ENCODE measurements at places on chromosomes 5 and 9. TPM values are rescaled to one million over a fixed set of nuclear protein-coding genes. Genes with fewer than 3 reads are reported as not detected.
A peak's percentile ranks its signal among the peaks of the same experiment; 100 is the strongest.

GRCh38 chr5:173114536-173114935, 29.8 kb upstream of the BNIP1 start:
- peak; percentile 88 for DNase-seq

ADAMTS19 gene
- total RNA-seq = not detected

DNA sequence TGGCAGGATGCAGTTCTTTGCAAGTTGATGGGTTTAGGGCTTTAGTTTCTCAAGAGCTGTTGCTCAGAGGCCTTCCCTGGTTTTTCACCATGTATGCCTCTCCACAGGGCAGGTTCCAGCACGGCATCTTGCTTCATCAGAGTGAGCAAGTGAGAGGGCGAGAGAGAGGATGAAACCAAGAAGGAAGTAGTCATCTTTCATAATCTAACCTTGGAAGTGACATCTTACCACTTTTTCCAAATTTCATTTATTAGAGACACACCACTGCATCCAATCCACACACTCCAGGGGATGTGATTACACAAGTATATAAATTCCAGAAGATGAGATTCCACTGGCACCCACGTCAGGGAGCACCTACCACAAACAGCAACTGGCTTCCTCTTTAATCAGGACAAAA, 294.4 kb downstream of the MARCHF11 start:
- DNase-seq = no peak

GRCh38 chr5:73459366-73459765, 10.8 kb upstream of the FOXD1 start:
- no peak for DNase-seq

PPP2R2B gene
- not detected for total RNA-seq

GRCh38 chr5:37804401-37804800, 35.4 kb downstream of the GDNF start:
- no peak for DNase-seq

GRCh38 chr5:91070761-91071550, 312.2 kb downstream of the ARRDC3 start:
- DNase-seq = no peak

CCL19 gene
- not detected for total RNA-seq

- peak; percentile 5 for DNase-seq
Measured at GRCh38 chr9:38727497-38728001, 7.6 kb upstream of the FAM240B start.

DNA sequence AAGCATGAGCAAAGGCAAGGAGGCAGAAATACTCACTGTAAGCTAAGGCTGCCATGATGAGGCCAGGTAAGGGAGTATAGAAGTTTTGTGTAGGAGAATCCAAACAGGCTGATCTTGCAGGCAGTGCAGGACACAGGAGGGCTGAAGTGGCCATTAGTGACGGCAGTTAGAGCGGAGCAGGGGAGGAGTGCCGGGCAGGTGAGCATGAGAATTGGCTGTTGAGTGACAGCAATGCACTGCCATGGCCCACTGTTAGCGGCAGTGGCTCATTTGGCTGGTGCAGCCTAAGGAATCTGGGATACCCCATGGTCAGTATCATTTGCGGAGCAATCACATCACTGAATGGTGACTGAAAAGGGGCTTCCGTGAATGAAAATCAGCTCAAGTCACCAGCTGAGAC, 22.8 kb downstream of the RGS3 start:
- no peak for DNase-seq

CCL27 gene
- not detected for total RNA-seq

DNA sequence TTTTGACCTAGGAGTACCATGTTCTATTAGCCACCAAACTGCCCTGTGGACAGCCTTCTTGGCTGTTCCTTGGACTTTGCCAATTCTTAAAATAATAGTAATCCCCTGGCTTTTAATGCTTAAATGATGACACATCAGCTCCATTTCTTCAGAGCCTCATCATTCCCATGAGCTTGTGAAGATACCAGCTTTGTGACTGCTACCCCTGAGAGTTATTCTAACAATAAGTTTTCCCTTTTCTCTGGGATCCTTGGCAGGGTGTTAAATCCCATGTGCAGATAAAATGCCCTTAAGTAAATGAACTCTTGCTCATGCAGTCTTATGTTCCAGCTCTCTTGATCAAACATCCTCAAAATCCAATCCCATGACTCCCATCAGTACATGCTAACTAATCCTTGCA, 415.3 kb downstream of the CETN3 start:
- DNase-seq = no peak

DNA sequence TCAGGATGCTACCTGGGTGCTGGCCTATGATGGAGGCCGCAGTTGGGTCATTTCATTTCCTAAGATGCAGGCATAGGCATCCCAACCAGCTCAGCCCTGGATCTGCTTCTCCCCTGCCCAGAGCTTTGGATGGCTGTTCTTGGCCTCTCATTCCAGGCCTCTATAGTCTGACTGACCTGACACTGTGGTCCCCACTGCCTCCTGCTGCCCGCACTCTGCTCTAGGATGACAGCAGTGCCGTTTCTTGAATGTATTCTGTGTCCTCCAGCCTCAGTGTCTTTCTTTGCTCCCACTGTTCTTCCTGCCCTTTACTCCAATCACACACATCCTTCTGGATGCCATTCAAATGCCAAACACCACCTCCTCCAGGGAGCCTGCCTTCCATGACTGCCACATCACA, 235.7 kb downstream of the HSPA4 start:
- peak; percentile 48 for DNase-seq

NPDC1 gene
- total RNA-seq = 14.4 TPM

DNA sequence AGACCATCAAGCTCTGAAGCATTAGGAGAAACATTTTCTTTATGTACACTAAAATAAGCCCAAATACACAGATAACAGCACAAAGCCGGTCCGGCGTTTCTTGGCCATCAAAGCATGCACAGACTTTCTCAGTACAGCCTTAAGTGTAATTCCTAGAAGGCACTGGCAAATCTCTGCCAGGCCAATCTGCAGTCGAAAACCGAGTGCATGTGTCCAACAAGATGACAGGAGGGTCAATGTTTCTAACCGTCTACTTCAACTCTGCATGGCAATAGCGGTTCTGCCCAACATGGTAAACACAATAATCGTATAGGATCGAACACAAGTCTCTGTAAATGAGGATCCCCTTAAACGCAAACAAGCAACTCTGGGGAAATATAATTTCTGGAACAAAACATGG, 1.1 kb downstream of the ARL15 start:
- peak; percentile 7 for DNase-seq

- DNase-seq = no peak
Measured at GRCh38 chr5:76083555-76084495, 642 bp downstream of the SV2C start.

HSPB3 gene
- total RNA-seq = not detected

- DNase-seq = no peak
Measured at GRCh38 chr5:89697581-89697980, 712.0 kb downstream of the CETN3 start.

GRCh38 chr5:139841549-139841948, 45.9 kb downstream of the PSD2 start:
- DNase-seq = no peak

GRCh38 chr5:156178117-156178516, 148.8 kb upstream of the SGCD start:
- no peak for DNase-seq

DNA sequence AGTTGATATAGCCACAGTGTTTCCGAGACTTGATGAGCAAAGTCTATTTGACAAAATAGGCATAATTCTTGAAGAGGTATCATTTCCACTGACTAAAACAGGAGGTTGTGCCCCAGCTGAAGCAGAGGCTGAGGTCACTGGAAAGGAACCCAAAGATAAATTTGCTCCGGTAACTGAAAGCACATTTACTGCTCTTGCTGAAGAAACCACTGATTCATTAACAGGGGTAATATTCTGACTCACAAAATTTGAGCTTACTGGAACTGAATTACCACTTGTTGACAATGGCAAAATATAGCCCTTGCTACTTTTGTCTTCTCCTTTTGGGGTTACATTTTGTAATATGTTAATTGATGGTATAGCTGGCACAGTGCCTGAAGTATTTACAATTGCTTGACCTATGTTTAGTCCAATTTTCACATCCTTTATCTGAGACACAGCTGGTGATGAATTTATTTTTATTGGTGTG, 30.2 kb downstream of the MLANA start:
- no peak for DNase-seq

DNA sequence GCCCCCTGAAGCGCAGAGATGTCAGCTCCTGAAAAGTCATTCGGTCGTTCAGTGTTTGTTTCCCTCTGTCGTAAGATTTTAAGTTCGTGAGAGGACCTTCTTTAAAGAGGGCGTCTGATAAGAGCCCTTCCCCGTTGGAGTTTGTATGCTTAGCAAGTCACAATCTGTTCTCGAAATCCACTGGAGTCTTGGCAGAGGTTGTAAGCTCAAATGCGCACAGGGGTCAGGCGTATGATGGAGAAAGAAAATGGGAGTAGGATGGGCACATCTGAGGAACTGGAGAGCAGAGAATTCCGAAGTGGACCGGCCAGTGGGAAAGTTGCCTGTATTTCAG, 710 bp downstream of the HSD17B4 start:
- DNase-seq = peak; percentile 14

GRCh38 chr9:91060520-91061343, 259.1 kb downstream of the SYK start:
- DNase-seq = peak; percentile 98

MYO10 gene
- total RNA-seq = 76.5 TPM

ANGPTL2 gene
- 7.7 TPM for total RNA-seq

C7 gene
- 0.51 TPM for total RNA-seq

TAF11L4 gene
- total RNA-seq = not detected

DNA sequence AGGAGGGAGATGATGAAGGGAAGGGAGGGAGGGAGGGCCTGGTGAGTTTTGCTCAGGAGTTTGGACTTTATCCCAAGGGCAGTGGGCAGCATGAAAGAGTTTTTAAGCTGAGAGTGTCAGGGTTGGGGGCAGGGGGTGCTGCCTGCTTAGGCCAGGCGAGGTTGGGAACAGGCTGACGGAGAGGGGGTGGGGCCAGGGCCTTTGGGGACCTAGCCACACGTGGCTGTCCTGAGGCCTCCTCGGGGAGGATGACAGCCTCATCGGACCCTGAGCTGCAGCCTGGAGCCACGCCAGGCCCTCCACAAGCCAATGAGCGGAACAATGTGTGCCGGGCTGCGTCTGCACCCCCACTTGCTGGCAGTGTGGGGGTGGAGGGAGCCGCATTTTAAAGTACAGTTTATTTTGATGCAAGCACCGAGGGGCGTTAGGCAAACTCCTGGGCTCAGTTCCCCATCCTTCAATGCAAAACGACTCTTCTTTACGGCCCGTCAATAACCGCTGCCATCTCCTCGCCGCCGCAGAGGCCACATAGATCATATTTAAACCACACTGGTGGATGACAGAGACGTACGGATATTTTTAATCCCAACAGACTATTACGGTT, 5.3 kb upstream of the RXRA start:
- DNase-seq = no peak

GRCh38 chr5:172688349-172689217, 47.5 kb downstream of the NEURL1B start:
- no peak for DNase-seq

TAF11L5 gene
- total RNA-seq = not detected

- no peak for DNase-seq
Measured at GRCh38 chr5:5246736-5247135, 106.6 kb downstream of the ADAMTS16 start.

DNA sequence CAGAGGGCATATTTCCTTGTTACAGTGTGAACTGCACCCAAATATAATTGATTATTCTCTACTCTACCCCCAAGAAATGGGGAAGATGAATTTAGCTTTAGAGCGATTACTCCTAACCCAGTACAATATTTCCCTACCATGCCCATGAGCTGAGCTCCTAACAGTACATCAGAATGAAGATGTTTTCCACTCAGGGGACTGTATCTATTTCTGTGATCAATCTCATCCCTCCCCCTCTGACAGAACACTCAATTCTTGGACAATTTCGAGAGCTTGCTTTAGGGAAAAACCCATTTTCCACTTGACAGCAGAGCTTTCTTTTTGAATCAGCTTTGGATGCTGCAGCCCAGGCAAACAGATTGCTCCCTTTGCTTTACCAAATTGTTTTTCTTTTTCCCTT, 24.7 kb upstream of the TEX48 start:
- DNase-seq = no peak

- DNase-seq = no peak
Measured at GRCh38 chr9:71549023-71549422, 219.3 kb downstream of the CEMIP2 start.

- DNase-seq = no peak
Measured at GRCh38 chr5:132423438-132423898, 54.0 kb downstream of the SLC22A5 start.

DNA sequence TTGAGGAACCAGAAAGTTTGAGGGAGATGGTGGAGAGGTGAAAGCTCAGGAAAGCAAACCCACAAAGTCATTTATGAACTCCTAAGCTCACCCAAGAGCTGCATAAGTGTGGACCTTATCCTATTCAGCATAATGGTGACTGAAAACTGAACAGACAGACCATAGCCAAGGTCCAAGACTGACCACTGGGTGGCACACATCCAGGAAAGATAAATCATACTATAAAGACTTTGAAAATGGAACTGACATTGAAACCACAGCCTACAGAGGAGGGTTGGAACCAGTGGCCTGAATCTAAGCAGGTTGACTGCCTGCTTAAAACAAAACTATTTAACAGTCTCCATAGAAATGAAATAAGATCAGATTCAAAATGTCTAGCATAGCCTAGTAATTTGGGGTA, 121.0 kb upstream of the RGS7BP start:
- DNase-seq = peak; percentile 52

- DNase-seq = peak; percentile 54
Measured at GRCh38 chr9:121399883-121400607, 30.0 kb upstream of the STOM start.

DNA sequence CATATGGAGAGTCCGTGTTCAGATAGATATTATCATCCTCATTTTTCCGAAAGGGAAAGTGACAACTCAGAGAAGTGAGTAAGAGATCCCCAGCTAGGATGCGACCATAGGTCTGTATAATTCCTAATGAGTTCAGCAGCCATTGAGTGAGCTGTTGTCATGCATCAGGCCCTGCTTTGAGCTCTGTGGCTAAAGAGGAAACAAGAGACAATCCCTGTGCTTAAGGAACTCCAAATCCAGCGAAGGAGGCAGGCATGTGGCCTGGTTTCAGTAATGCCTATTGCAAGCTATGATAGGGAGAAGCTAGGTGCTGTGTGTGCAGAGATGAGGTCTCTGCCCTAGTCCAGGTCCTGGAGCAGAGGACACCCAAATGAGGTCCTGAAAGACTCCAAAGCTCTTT, 192.8 kb downstream of the ACTL7B start:
- no peak for DNase-seq

DNA sequence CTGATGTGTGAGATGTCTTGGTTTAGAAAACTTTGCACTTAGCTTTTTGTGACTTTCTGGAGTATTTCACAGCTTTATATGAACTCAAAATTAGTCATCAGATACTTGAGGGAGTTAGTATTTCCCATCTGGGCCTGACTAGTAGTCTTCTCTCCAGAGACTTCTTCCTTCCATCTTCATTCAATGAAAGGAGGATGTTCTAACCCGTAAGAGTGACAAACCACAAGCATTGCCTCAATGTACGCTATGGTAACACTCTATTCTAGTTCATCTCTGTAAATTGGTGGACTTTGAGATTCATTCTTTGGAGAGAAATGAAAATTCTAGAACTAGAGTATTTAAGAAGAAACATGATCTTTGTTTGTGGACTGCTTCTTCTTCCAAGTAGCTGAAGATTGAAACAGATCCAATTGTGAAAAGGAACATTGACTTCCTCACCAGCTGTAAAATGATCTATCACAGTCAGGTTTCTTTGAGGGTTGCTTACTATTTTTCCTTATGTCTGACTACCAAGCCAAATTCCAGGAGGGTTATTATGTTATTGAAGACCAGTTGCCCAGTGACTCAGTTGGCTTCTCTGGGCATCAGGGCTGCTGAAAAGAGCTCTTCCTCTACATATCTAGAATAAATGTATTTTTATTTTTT, 157.6 kb downstream of the SLC12A2 start:
- DNase-seq = no peak
